ENCODE measurements at places on chromosomes 2 and 18.

- DNase-seq, result no peak
Measured at GRCh38 chr2:175465101-175465500, 283.6 kb upstream of the ATP5MC3 start.

- DNase-seq, result no peak
Measured at GRCh38 chr2:110873056-110873502, 140.7 kb downstream of the ACOXL start.

- DNase-seq, result no peak
Measured at GRCh38 chr18:23565916-23566547, 20.3 kb downstream of the NPC1 start.

GRCh38 chr2:189350540-189351209 is 90.6 kb upstream of the WDR75 start:
- DNase-seq, result peak; percentile 98

GRCh38 chr2:173652767-173653431 is 298.2 kb downstream of the CDCA7 start:
- peak; percentile 89 for DNase-seq

GRCh38 chr2:238866656-238867277 is 18.9 kb downstream of the TWIST2 start:
- DNase-seq, result no peak

GRCh38 chr2:141207036-141207385 is 923.8 kb downstream of the LRP1B start:
- no peak for DNase-seq

GRCh38 chr2:44722026-44722625 is 219.4 kb upstream of the SIX3 start:
- no peak for DNase-seq

- DNase-seq, result no peak
Measured at GRCh38 chr2:77314721-77315120, 207.5 kb downstream of the LRRTM4 start.

DNA sequence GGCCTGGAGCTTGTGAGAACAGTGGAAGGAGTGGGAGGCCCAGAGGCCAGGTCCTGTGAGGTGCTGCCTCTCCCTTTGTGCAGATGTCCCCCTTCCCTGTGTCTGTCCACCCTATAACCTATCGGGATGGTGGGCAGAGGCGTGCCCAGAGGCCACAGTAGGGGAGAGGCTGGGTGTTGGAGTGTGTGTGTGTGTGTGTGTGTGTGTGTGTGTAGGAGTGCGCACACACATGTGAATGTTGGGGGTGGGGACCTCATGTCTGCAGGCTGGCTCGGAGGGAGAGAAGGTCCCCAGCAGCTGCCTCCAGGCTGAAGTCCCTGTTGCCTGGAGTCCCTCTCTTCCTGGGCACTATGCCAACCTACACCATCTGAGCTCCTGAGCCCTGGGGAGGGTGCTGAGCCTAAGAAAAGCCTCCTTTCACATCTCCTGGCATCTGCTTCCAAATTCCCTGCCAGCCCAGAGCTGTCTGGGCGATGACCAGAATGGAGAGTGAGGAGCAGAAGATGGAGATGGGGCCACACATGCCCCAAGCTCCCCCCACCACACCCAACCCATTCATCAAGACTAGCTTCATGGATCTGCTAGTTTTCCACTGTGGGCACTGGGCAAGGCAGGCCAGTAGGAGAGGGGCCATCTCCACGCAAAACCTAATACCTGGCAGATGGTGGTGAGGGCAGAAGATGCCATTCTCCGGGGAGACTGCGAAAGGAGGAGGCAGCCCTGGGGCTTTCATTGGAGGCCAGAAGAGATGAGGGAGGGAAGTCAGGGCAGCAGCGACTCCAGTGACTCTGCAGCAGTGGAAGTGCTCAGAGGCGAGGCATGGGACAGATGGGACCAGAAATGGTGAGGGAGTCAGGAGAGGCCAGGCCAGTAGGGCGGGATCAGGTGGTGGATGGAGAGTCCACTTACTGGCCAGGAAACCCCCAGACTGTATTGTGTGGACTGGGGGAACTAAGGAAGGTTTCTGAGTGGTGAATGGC is 20.3 kb downstream of the KCNK3 start:
- no peak for DNase-seq

GRCh38 chr18:5294113-5294456 is 1.4 kb downstream of the ZBTB14 start:
- DNase-seq, result no peak

DNA sequence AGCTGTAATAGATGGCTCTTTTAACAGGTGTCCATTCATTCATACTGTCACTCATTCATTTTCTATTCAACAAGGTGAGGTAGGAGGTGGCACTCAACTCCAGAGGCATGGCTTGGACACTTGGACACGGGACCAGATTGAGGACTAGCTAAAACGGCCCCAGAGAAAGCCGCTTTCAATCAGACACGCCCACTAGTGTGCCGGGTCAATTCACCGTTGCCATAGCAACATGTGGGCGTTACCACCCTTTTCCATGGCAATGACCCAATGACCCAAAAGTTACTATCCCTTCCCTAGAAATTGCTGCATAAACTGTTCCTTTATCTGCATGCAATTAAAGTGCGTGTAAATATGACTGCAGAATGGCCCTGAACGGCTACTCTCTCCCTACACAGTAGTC is 49.2 kb upstream of the LGALSL start:
- peak; percentile 35 for DNase-seq

GRCh38 chr2:46982351-46983064 is 66.9 kb upstream of the MCFD2 start:
- no peak for DNase-seq

Measured in choroid plexus epithelial cell (primary cell).